ENCODE measurements at places on chromosomes 16 and 17. TPM values are rescaled to one million over a fixed set of nuclear protein-coding genes. Genes with fewer than 3 reads are reported as not detected.

- H3K4me3 ChIP-seq = no peak overlapping the region
- DNase-seq = no peak
- no peaks in the 10 kb centered on the region for H3K36me3 ChIP-seq
- H3K27me3 ChIP-seq = peaks cover 2% of the 10 kb centered on the region
- peaks cover 16% of the 10 kb centered on the region for H3K4me1 ChIP-seq
- H3K27ac ChIP-seq = no peak overlapping the region
These were observed 7.9 kb downstream of the KRT37 start for GRCh38 chr17:41416479-41416878.

Gene PPY
- not detected for total RNA-seq

- DNase-seq = no peak
- H3K4me1 ChIP-seq = no peaks in the 10 kb centered on the region
- H3K36me3 ChIP-seq = no peaks in the 10 kb centered on the region
- H3K27ac ChIP-seq = no peak overlapping the region
- no peak overlapping the region for H3K4me3 ChIP-seq
- H3K27me3 ChIP-seq = no peaks in the 10 kb centered on the region
These were observed 90.0 kb downstream of the GNAO1 start for GRCh38 chr16:56281249-56281805.

DNA sequence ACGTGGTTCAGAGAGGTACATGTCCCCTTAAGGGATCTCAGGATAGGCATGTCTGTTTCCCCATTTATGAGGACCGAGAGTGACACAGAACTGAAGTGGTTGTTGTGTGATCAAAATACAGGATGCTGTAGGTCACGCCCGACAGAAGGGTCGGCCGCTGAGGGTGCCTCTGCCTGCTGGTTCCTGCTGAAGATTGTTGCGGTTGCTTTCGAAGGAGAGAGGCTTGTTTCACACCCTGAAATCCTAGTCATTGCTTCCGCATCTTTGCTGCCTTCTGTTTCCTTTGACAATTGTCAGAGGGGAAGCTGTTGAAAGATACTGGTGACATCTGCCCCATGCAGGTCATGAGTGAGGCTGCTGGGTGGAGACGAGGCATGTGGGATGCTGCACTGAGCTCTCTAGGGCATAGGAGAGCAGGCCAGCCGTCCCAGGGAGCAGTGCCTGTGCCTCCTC lies 3.8 kb upstream of the NAT9 start:
- H3K27me3 ChIP-seq = no peaks in the 10 kb centered on the region
- H3K4me3 ChIP-seq = no peak overlapping the region
- peaks cover 35% of the 10 kb centered on the region for H3K4me1 ChIP-seq
- DNase-seq = no peak
- no peak overlapping the region for H3K27ac ChIP-seq

DNA sequence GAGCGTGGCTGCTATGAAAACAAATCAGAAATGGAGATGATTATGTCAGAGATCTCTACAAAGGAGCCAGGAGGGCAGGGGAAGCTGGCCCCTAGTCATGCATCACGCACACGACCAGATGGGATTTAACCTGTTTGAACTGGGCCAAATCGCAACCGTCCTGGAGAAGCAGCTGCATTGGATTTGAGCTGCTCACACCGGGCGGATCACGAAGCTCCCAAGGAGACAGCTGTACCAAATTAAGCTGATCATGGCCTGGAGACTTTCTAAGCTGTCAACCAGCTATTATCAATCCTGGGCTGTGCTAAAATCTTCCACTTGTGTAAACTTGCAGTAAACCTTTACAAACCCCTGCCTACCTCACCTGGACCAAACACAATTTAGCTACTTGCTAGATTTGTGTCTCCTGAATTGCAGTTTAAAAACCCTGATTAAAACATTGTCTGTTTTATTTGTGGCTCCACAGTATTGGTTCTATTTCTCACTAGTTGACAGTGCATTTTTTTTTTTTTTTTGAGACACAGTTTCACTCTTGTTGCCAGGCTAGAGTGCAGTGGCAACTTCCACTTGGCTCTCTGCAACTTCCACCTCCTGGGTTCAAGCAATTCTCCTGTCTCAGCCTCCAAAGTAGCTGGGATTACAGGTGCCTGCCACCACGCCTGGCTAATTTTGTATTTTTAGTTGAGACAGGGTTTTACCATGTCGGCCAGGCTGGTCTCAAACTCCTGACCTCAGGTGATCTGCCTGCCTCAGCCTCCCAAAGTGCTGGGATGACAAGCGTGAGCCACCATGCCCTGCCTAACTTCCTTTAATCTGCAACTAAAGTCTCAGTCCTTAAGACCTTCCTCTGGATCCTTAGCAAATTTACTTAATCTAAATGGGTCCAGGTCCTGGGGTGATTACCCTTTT lies 98.3 kb upstream of the GRIN2A start:
- H3K4me3 ChIP-seq = no peak overlapping the region
- no peak overlapping the region for H3K27ac ChIP-seq
- peaks cover 2% of the 10 kb centered on the region for H3K36me3 ChIP-seq
- H3K27me3 ChIP-seq = no peaks in the 10 kb centered on the region
- no peaks in the 10 kb centered on the region for H3K4me1 ChIP-seq

GRCh38 chr16:17367036-17367435 lies 103.7 kb downstream of the XYLT1 start:
- no peaks in the 10 kb centered on the region for H3K27me3 ChIP-seq
- H3K4me3 ChIP-seq = no peak overlapping the region
- peaks cover 70% of the 10 kb centered on the region for H3K4me1 ChIP-seq
- H3K27ac ChIP-seq = no peak overlapping the region
- H3K36me3 ChIP-seq = no peaks in the 10 kb centered on the region
- no peak for DNase-seq
